Fibroblast of skin of back (primary cell): ENCODE measurements at places on chromosomes 7 and 10.

DNA sequence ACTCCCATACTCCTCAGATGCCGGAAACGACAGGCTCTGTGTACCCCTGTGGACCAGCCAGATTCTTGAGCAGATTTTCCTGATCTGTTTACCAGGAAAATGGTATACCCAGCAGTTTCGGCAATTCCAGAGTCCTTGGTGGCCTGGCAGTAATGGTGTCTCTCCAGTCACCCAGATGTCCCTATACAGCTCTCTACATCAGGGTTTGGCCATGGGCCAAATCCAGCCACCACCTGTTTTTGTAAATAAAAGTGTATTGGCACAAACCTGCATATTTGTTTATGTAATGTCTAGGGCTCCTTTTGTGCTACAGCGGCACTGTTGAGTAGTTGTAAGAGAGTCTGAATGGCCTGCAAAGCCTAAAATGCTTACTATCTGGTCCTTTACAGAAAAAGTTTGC lies 491.3 kb downstream of the RPS24 start:
- no peak for DNase-seq

DNA sequence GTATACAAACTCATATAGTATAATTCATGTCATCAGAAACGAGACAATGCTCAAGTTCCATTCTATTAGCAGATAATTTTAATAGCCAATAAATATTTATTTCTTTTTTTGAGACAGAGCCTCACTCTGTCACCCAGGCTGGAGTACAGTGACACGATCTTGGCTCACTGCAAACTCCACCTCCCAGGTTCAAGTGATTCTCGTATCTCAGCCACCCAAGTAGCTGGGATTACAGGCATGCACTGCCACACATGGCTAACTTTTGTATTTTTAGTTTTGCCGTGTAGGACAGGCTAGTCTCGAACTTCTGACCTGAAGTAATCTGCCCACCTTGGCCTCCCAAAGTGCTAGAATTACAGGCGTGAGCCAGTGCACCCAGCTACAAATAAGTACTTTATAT lies 45.7 kb downstream of the ORC5 start:
- DNase-seq = no peak

- no peak for DNase-seq
Measured at GRCh38 chr10:124174071-124174566, 80.7 kb upstream of the CHST15 start.

DNA sequence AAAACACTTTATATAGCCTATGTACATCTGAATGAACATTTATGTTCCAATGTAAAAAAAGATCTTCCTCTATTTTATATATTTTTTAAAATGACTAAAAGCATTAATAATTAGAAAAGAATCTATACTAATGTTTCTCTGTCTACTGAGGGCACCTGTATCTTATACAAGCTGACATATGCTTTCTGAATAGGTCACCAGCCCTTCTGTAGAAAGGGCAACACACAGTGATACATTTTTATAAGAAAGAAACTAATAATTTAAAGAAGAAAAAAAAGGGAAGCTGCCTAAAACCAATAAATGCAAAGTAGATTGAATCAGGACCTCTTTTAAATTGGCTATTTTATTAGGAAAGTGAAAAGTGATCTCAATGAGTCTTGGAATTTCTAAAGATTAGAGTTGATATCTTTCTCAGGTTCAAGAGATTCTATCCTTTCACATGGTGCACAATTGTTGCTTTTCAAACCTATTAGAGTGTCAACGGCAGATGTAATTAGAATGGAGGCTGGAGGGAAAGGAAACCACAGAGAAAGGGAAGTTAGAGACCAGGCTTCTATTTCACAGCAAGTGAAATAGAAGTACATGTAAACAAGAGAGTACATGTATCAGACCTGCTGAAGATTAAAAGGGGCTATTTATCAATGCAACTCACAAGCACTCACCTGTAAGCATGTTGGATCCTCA lies 6.3 kb downstream of the MTPN start:
- no peak for DNase-seq
